CD4-positive, alpha-beta T cell treated with Interleukin-21 for 1 hour (primary cell): ENCODE measurements at places on chromosomes 2 and 18.

- DNase-seq, result no peak
These were observed 165.2 kb upstream of the DTNA start for GRCh38 chr18:34544930-34545329.

DNA sequence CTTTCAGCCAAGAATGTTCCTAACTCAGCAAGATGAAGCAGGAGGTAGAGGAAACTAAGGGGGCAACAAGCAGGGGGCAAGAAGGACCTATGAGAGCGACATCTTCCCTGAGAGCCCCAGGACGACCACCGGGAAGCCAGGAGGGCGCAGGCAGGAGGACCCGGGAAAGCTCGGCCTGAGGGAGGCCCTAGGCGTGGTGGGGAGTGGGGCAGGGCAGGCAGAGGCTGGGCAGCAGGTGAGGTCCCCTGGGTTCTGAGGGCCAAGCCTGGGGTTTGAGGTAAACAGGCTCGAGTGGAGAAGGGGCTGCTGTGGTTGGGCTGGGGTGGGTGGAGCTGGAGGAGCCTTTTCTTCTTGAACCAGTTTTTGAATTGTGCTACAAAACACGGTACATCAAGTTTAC, 1.3 kb upstream of the ALPI start:
- no peak for DNase-seq

DNA sequence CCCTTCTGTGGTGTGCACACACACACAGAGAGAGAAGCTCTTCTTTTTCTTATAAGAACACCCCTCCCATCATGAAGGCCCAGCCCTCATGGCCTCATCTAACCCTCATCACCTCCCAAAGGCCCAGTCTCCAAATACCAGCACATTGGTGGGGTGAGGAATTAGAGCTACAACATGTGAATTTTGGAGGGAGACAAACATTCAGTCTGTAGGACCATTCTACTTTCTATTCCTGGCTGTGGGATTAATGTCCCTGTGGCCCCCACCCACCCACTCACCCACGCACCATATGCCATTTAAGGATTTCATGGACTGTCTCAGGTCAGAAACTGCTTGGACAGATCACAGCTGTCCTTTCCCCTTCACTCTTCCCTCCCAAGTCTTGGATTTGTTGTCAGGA, 190.2 kb downstream of the GBX2 start:
- no peak for DNase-seq

DNA sequence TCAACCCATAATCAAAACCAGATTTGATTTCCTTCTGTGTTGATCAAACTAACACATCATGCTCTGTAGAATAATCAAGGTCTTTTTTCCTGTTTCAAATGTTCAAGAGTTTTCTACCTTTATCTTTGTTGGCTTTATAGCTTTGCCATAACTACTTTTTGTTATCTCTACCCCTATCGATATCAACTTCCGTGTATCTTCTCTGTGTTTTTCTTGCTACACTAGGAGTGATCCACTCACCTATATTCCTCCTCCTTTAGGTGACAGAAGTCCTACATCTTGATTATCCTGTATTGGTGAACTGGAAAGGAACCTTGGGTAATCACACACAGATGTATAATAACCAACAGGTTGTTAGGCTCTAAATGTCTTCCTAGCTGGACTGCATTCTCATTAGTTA, 85.5 kb downstream of the LTBP1 start:
- no peak for DNase-seq

GRCh38 chr2:173347305-173348168, 7.1 kb upstream of the CDCA7 start:
- no peak for DNase-seq

DNA sequence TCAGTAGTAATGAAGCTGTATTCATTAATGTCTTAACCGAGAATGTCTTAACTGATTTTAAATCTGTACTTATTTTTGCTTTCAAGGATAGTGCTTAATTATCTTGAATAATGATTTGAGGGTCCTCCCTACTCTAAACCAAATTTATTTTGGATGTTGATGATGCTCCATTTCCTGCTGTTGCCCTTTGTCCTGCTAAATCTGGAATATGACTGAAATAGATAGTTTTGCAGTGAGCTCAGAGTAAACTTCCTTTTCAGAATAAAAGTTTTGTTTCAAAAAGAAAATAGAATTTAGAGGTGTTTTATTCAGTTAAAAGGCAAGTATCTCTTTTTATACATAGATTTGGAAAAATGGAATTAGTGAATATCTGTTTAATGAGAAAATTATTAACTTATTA, 8.1 kb downstream of the NBEAL1 start:
- no peak for DNase-seq

DNA sequence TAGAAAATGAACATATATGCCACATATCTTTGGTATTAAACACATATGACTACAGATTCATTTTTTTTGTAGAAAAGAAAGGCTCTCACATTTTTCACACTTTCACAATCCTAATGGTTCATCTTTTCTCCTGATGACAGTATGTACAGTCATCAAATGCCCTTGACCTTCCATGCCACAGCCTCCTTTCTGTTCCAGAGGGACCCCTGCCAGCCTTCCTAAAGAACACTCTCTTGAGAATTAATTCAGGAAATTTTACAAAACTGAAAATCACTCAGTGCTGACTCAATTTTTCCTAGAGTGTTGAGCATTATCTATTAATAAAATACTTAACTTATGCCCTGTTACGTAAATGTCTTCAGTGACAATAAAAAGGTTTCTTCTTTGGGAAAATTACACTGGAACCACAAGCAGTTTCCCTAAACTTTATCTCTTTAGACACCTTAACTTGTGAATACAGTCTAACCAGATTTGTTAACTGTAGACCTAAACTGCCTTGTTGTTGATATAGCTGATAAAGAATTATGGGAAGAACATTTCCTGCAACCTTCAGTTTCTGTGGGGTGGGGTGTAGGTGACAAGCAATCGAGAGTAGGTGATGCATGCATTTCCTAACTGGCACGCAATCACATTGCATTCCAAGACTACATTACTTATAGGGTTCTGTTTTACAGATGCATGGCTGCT, 15.3 kb upstream of the ACOXL start:
- no peak for DNase-seq

DNA sequence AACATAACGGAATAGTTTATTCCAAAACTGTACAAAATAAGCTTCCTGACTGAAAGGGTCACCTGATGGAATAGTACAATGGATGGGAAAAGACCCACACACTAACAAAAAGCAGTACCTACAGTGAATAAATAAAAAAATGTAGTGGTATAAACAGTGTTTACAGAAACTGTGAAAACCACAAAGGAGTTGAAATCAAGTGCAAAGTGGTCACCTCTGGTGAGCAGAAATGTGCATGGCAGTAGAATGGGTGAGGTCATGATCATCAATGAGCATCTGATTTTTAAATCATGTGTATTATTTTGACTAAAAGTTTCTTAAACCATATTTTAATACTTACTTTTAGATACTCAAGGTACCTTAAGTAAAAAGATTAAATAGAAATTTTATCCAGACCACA, 11.4 kb downstream of the WDSUB1 start:
- no peak for DNase-seq

- DNase-seq, result no peak
These were observed 74.9 kb upstream of the APCDD1 start for GRCh38 chr18:10379522-10379921.

DNA sequence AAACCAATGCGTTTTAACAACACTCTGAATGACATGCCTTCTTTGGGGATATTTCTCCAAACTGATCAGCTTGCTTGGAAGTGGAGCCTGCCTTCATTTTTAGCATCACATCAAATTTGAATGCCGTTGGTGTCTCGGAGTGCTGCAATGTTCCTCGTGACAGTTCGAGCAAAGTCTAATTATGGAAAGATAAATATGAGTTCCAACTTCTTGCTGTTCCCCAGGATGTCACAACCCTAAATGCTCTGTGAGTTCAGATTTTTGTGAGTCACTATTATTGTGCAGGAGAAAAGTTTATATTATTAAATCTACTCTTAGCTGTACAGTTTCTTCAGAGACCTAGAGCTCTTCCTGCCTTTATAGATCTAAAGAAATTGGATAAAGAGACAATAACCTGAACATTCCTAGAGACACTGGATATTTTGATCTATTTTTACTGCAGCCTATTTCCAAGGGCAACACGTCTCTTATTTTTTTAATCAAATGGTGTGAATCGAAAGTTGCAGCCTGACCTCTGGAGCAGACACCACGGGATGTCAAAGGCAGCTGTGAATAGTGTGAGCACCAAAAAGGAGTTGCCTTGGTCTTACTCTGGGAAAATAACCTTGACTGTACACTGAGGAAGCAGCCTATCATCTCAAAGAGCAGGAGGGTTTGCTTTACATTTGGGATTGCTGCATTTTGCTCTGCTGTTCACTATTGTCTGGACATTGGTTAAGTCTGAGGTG, 330.1 kb downstream of the TDRD15 start:
- no peak for DNase-seq

DNA sequence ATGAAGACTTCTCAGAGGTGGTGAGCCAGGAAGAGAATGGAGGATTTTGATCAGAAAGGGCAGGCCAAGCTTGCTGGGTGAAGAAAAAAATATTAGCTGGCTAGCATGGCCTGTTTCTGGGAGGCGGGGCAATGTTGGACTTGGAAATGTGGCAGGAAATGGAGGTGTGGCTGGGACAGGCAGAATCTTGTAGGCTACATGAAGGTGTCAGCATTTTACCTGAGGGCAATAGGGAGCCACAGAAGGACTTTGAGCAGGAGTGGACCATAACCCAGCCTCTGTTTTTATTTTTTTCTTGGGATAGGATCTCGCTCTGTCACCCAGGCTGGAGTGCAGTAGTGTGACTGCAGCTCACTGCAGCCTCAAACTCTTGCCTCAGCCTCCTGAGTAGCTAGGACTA, 31.7 kb downstream of the EMX1 start:
- no peak for DNase-seq

GRCh38 chr18:23618862-23619387, 32.6 kb upstream of the NPC1 start:
- DNase-seq, result no peak

DNA sequence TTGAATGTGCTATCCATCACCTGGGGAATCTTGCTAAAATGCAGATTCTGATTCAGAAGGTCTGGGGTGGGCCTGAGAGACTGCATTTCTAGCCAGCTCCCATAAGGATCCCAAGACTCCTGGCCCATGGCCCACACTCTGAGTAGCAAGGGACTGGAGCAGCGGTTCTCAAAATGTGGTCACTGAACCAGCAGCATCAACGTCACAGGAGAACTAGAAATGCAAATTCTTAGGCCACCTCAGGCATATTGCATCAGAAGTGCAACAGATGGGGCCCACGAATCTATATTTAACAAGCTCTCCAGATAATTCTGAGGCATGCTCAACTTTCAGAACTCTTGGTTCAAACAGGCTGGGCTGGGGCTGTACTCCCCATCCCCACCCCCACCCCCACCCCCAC, 74.6 kb downstream of the DHRS9 start:
- no peak for DNase-seq

DNA sequence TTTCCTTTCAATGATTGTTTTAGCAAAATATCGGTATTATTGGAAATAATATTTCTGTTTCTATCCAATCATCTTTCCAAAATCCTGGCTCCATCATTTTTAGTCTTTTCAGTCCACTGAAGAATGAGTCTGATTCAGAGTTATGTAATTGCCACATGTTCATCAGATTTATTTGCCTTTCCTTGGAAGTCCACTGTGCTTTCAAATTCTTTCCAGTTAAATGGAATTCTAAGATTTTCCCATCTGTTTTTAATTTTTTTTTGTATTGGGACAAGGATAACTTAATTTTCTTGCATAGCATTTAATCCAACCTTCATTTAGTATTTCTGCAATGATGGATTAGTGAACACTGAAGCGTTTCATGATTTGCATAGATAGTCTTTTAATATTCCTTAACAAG, 521.5 kb upstream of the NRXN1 start:
- no peak for DNase-seq

GRCh38 chr2:79817288-79817687, 304.4 kb downstream of the CTNNA2 start:
- no peak for DNase-seq

GRCh38 chr2:189772212-189772611, 9.6 kb upstream of the OSGEPL1 start:
- no peak for DNase-seq

GRCh38 chr18:37163119-37163518, 334.2 kb downstream of the KIAA1328 start:
- DNase-seq, result no peak

DNA sequence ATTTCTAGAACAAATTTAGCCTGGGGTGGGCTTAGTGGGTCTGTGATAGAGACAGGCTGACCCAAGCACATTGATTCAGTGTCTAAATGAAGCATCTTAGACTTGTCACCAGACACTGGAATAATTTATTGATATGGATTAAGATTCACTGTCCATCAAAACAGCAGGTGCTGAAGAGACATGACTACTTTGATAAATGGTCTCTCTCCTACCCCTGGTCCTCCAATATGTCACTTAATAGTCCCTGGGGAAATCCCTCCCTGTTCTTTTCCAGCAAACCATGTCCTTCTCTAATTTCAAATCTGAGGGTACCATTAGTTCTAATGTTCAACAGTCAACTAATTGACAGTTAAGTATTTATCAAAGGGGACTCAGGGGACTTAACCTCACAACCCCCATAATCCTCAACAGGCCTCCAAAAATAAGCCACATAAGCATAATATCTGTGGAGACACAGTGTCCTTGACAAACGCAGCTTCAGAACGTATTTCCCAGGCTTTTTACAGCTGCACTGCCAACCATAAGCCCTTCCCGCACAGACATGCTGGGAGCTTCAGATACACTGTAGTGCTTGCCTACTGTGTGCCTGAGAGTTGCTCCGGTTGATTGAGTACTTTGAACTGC, 391.0 kb downstream of the THSD7B start:
- DNase-seq, result no peak

DNA sequence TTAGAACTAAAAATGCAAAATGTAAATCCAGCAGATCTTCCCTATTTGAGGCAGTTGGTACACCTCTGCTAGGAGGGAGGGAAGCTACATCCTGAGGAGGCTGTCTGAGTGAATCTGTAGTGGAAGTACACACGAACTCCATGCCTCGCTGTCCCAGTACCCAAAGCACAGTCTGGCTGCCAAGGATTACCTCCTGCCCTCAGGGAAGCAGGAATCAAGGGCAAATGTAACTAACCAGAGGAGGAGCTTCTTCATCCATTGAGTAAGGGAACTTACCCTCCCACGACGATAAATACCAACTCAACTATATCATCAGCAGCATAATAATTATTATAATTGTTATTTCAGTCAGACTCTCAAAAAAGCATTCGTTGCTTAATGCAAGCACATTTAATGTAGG, 2.1 kb downstream of the DHRS9 start:
- DNase-seq, result no peak

GRCh38 chr18:9333441-9334328, 888 bp upstream of the TWSG1 start:
- peak; percentile 61 for DNase-seq
